ENCODE measurements at places on chromosomes 1 and 21.

GRCh38 chr21:31408301-31409088 lies 64.4 kb upstream of the TIAM1 start:
- DNase-seq, result no peak

GRCh38 chr1:16129316-16129715 lies 26.6 kb downstream of the EPHA2 start:
- no peak for DNase-seq

DNA sequence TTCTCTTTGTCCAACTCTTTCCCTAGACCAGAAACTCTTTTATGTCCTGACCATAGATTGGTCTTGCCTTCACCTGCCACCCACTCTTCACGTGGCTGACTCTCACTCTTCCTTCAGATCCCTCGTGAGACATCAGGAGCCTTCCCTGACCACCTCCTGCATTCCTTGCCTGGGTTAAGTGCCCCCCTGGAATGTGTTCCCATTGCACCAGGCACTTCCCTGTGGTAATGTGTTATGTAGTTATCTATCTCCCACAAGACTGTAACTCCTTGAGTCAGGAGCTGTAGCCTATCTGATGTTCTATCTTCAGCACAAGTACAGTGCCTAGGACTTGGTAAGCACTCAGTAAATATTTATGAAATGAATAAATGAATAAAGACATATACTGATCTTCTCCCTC lies 111.2 kb upstream of the CTTNBP2NL start:
- DNase-seq, result no peak

GRCh38 chr1:99269321-99269720 lies 5.0 kb downstream of the PLPPR4 start:
- no peak for DNase-seq

- no peak for DNase-seq
Measured at GRCh38 chr1:246591047-246591446, 24.8 kb downstream of the CNST start.

DNA sequence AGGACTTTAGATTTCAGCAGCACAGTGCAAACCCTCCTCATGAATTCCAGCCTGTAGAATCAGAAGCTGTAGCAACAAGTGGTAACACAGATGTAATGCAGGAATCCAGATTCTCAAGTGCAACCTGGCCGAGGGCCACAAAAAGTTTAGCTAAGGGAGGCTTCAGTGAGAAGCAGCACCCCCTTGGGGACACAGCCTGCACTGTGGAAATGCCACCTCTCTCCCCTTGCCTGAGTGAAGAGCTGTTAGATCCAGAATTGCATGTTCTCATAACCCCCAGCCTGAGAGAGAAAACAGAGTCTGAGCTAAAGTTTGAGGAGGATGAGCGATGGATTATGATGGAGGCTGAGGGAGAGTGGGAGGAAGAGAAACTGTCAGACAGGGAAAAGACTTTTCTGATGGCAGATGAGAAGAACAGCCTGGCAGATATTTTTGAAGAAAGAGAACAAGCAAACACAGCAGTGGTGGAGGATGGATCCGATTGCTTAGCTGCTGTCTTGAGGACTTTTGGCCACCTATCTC lies 80.5 kb upstream of the BMP8A start:
- peak; percentile 64 for DNase-seq

DNA sequence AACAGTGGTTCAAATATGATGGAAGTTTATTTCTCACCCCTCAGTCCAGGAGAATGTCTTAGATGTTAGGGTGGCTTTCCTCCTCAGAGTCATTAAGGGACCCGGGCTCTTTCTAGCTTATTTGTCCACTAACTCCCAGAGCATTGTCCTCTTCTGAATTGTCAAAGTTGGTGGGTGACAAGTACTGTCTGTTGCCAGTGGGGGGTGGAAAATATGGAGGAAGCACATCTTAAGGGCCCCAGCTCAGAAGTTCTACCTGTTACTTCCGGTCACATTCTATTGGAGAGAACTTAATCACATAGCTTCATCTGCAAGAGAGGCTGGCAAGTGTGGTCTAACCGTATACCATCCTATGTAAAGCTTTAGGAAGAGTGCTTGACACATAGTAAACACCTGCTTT lies 7.1 kb downstream of the CLIC4 start:
- no peak for DNase-seq

DNA sequence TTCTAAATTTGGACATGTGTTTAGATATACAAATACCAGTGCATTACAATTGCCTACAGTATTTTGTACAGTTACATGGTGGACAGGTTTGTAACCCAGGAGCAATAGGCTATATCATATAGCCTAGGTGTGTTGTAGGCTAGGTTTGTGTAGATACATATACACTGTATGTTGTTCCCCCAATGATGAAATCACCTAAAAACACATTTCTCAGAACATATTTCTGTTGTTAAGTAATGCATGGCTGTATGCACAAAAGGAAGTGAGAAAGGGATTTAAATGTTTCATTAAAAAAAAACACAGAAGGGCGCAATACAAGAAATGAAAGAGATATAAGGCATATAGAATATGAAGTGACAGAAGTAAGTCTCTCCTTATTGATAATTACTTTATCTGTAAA lies 32.0 kb downstream of the S100B start:
- DNase-seq, result no peak

DNA sequence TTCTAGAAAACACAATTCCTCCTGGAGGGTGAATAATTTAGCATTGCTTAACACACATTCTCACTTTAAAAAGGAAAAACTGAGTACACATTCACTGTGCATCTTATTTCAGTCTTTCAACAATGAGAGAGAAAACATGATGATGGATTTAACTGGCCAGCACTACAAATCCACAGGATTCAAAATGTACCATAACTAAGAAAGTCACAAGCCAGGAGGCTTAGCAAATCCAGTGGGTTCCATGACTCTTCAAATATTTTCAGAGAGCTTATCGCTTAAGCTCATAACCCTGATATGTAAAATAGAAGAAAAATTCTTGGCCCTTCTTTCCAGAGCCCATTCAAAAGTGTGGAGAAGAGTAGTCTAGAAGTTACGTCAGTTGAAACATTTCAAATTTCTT lies 820.3 kb downstream of the LTN1 start:
- no peak for DNase-seq

GRCh38 chr1:114152089-114152507 lies 1.6 kb downstream of the SYT6 start:
- DNase-seq, result no peak

- DNase-seq, result no peak
Measured at GRCh38 chr1:26114165-26114927, 2.7 kb downstream of the PDIK1L start.

- peak; percentile 49 for DNase-seq
Measured at GRCh38 chr1:58497499-58497898, 49.0 kb downstream of the OMA1 start.

DNA sequence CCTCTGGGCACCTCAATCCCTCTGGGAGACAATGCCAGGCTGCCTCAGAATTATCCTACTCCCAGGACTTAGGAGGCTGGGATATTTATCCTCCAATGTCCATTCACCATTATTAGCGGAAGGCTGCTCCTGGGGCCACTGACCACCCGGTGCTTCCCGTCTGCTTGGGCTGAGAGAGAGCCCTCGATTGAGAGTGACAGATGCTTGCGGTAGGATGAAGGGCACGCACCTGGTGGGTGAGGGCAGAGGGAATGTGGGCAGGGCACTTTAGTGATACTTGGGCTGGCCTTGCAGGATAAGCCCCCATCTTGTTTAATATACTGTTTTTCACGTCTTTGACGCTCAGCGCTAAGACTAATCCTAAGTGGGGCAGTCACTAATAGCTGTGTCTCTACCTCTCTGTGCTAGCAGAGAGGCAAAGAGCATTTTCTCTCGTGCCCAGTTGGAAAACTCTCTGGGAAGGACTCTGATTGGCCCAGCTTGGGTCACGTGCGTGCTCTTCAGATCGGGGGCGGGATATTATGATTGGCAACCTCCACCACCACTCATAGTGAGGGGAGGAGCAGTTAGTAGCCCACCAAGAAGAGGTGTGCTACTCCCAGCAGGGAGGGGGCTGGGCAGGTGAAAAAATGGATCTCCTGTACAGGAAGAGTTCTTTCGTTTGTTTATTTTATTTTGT lies 10.6 kb upstream of the PARS2 start:
- peak; percentile 12 for DNase-seq

GRCh38 chr1:181028615-181029014 lies 5.2 kb upstream of the MR1 start:
- no peak for DNase-seq

DNA sequence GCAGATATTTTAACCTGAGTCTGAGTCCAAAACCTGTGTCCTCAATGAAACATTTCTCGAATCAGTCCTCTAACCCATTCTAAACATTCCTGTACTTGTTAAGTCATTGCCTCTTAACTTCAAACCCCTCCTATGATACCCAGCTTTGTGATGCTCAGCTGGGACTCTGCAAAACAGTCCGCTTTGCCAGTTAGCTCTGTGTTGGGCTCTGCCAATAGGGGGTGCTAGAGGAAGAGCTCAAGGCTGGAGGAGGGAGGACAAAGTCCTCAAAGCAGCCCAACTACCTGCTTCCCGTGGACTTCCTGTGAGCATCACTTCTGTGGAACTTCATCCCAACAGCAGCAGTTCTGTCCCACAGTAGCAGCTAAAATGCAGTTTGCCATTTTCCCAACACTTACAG lies 38.1 kb upstream of the SYT14 start:
- no peak for DNase-seq

DNA sequence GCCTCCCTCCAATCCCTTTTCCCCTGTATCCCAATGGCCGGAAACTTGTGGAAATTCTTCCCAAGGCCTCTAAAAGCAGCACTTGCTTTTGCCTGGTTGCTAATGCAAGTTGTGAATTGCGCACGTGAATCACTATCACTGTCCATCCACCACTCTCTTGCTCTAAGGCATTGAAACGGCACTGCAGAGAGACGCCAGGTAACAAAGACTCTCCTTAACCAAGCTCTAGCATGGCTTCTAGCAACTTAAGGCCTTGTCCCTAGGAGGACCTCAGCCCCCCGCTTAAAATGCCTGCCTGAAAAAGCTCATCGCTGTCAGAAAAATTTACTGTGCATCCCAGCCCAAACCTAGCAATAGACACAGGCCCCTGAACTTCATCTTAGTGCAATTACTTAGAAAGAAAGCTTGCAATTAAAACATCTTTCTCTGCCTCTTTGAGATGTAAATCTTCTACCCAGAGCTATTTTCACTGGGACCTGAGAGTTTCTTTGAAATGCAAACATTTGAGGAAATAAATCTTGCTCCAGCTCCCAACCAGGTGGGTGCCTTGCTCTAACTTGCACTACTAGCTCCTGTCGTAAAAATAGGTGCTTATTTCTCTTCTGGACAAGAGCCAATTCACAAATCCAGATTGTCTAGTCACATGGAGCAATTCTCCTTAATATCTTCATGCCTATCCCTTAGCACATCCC lies 32.9 kb upstream of the ITLN2 start:
- no peak for DNase-seq

GRCh38 chr1:167420510-167420909 lies 97.8 kb downstream of the CD247 start:
- peak; percentile 28 for DNase-seq

GRCh38 chr1:14392859-14393365 lies 205.6 kb upstream of the KAZN start:
- no peak for DNase-seq

GRCh38 chr1:25572708-25573590 lies 29.5 kb downstream of the LDLRAP1 start:
- DNase-seq, result peak; percentile 58

- no peak for DNase-seq
Measured at GRCh38 chr1:5944154-5944842, 47.9 kb downstream of the NPHP4 start.

DNA sequence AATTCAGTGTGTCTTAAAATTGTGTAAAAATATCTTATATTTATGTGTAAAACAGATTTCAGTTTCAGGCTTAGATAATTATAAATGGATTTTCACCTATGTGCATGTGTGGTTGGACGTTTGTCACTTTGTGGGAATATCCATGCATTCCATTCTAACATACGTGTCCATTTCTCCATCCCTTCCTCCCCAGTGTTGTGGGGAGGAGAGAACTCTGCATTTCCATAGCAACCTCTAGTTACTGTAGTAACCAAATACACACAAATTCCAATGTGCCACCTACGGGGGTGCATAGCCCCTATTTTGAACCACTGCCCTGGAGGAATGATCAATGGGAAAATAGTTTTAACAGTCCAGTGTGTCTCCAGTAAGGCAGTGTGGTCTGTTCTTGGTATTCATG lies 79.0 kb downstream of the RASAL2 start:
- DNase-seq, result no peak

GRCh38 chr1:7781923-7782495 lies 2.1 kb upstream of the PER3 start:
- DNase-seq, result peak; percentile 17

- DNase-seq, result no peak
Measured at GRCh38 chr1:191907121-191907520, 251.1 kb upstream of the RGS18 start.

DNA sequence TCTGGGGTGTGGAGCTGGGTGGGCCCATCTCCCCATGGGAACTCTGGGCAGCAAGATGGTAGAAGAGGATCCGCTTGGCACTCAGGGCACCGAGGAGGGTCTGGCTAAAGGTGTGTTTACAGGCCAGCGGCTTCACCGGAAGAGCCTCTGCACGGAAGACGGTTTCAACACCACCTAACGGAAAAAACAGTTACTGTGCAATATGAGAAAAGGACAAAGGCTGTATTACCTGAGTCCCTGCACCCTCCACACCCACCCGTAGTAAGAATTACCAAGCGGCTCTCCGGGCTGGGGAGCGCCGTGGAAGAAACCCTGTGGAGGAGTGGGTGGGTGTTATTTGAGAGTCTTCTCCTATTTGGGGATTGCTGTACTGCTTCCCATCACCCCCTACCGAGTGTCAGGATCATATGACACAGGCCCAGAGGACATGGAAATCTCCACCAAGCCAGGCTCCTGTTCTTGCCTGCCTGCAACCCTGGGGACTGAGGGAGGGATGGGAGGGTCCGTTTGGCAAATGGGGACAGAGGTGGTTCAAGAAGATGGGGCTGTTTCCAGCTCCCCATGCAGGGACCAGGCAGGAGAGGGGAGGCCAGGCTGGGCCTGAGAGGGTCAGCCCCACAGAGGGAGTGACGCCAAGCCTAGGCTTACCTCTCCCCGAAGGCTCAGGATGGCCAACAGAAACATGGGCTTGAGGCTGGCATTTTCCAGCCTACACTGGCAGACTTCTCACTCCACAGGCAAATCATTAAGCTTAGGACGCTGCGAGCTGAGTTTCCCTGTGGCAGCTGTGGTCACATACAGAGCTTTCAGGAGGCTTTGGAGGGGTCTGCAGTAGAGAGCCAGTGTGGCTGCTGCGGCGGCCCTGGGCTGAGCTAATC lies 203.5 kb upstream of the TMEM51 start:
- DNase-seq, result no peak

DNA sequence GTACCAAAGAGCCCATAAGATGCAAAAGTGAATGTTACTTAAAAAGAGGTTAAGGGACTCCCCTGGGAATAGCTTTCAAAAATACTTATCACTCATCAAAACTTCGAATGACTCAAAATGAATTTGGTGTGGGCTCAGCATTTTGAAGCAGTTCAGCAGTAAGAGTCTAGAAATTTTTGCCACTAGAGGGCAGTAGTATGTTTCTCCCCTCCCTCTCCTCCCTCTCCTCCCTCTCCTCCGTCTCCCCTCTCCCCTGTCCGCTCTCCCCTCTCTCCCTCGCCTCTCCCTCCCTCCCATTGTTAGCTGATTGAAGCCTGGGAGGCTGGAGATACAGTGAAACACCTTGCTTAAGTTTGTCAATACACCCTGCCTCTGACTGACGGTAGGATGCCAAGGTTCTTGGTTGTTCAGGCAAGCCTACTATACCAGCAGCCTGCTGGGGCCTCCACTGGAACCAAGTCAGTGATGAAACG lies 70.8 kb upstream of the TENT5C start:
- peak; percentile 69 for DNase-seq
